ENCODE measurements at places on chromosomes 7 and 10.

DNA sequence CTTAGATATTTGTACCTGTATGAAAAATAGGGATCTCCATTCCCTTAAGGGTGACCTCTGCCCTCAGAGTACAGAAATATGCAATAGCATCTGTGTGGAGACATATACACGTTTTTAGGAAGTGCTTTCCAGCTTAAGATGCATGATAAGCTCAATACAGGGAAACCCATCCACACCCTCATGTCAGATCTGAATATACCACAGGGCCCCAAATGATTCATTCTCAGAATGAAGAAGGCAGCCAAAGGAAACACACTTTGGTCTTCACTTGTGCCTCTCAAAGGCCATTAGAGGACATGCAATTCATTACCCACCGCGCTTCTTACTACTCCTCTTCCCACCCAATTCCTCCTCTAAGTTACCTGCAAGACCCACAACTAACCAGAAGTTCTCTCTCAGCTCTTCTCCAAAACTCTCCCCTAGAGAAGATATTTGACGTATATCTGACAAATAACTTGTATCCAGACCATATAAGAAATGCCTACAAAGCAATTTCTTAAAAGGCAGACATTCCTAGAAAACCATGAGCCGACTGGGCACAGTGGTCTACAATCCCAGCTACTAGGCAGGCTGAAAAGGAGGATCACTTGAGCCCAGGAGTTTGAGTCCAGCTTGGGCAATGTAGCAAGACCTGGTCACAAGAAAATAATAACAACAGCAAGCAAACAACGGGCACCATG is 103.0 kb downstream of the OAT start:
- no peak for DNase-seq

DNA sequence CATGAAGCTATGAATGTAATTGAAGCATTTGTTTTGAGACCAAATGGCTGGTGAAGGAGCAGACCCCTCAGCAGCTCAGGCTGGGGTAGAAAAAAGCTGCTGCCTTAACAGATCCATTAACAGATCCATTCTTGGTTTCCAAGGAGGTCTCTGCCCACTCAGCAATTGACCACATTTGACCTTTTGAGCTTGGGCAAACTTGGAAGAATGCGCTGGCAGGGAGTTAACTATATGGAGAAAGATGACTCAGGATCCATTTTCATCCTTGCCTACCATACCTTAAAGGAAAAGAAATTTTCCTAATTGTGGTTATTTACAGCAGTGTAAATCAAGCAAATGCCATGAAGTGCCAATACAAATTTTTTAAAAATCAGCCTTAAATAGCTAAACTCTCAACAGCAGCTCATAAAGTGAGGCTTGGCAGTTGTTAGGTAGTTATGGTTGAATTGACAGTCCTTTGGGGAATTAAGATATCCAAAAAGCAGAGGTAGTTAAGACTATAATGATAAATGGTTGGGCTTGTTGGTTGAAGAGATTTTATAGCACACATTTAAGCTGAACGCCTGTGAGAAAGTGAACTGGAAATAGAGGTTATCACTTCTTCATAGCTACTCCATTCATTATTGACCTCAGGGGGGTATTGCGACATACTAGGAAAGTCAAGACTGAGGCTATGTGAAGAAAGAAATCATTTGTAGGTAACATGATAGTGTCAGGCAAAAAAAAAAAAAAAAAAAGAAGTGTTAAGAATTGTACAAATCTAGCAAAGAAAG is 83.9 kb downstream of the MKX start:
- DNase-seq: no peak

- DNase-seq: no peak
Observed at GRCh38 chr10:16581202-16581601, 59.5 kb upstream of the C1QL3 start.

DNA sequence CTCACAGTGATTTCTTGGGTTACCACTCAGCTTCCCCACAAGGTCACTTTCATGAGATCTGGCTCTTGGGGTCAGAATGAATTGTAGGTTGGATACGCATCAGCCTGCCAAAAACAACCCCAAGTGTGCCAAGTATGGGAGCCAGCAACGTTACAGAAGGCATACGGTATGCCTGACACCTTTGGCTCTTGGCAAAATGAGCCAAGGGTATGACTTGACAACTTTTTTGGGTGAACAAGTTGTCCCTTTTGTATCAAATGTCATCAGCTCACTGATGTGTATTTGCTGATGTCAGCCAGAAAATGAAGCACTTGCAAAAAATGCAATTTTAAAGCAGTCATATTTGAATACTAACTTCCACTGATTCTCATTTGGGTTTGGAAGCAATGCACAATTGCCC is 168.4 kb downstream of the CACNB2 start:
- no peak for DNase-seq

- no peak for DNase-seq
Observed at GRCh38 chr7:36496576-36496975, 106.9 kb downstream of the ANLN start.

- no peak for DNase-seq
Observed at GRCh38 chr7:101411508-101411874, 48.8 kb downstream of the COL26A1 start.

DNA sequence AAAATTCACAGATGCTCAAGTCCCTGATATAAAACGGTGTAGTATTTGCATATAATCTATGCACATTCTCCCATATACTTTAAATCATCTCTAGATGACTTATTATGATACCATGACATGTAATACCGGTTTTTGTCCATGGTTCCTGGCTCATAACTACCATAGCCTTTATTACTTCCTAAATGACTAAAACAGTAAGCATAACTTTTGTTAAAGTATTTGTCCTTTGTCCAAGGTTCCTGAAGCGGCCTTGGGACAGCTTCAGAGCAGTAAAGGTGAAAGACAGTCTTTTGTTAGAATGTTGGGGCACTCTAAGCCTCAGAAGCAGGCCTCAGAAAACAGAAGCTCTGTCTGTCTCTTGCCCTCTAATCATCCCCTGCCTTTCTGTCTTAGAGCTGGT is 4.0 kb downstream of the CRCP start:
- DNase-seq: no peak

DNA sequence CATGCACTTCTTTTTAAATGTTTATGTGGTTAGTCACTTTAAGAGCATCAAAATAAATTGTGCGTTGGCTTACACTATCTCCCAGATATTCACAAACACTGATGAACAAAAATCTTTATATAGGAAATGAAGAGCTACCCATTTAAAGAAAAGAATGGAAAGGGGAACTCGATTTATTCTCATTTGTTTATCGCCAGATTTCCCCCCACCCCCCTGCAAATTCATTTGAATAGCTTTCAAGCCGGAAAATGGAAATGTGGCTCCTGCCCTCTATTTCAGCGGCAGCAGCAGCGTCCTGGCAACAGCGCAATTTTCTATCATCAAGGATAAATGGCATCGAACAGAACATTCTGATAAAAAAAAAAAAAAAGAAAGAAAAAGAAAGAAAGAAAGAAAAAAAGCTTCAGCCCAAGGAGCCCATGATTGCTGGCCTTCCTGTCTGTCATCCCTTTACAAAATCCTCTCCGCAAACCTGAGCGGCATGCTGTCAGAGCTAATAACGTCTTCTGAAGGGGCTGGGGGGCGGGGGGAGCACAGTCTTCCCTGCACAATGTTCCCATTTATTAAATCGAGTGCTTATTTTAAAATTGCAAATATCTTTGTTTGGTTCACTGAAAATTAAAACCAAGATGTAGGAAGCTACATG is 13.7 kb upstream of the DLX6 start:
- no peak for DNase-seq

DNA sequence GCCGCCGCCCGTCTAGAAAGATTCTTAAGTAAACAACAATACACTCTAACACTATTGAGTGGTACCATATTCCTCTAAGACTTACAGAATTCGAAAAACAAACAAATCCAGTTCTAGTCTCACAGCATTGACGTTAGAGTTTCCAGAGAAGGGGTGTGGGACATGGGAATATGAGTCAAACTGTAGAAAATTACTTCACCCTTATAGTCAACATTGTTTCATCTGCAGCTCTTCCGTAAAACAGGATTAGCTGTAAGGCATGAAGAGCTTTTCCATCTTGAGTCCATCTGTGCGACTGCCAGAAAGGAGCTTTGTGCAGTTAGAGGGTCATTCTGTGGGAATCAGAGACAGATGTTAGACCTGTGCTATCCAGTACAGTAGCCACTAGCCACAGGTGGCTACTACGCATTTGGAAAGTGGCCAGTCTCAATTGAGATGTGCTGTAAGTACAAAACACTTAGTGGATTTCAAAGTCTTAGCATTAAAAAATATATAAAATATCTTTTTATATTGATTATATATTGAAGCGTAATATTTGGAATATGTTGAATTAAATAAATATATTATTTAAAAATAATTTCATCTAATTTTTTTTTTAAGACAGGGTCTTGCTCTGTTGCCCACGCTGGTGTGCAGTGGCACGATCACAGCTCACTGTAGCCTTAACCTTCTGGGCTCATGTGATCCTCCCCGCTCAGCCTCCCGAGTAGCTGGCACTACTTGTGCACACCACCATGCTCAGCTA is 79.8 kb upstream of the MPP7 start:
- no peak for DNase-seq

DNA sequence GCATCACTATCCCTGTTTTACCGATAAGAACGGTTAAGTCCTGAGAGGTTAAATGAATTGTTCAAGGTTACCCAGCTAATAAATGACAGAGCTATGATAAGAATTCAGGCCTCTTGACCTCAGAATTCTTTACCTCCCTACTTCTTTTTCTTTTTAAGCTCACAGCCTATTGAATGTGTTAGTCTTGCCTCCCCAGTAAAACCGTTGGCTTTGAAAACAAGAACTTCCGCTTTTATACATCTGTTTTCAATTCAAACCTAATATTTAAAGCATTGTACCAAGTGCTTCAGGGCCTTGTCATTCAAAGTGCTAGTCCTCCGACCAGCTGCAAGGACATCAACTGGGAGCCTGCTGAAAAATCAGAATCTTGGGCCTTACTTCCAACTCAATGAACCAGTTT is 15.6 kb downstream of the SEC31B start:
- no peak for DNase-seq
